ENCODE measurements at places on chromosomes 6 and 20. TPM values are rescaled to one million over a fixed set of nuclear protein-coding genes. Genes with fewer than 3 reads are reported as not detected.

- DNase-seq: no peak
These were observed 38.7 kb downstream of the KIF13A start for GRCh38 chr6:17948725-17949124.

GRCh38 chr6:117380298-117380697 is 45.4 kb downstream of the ROS1 start:
- no peak for DNase-seq

DNA sequence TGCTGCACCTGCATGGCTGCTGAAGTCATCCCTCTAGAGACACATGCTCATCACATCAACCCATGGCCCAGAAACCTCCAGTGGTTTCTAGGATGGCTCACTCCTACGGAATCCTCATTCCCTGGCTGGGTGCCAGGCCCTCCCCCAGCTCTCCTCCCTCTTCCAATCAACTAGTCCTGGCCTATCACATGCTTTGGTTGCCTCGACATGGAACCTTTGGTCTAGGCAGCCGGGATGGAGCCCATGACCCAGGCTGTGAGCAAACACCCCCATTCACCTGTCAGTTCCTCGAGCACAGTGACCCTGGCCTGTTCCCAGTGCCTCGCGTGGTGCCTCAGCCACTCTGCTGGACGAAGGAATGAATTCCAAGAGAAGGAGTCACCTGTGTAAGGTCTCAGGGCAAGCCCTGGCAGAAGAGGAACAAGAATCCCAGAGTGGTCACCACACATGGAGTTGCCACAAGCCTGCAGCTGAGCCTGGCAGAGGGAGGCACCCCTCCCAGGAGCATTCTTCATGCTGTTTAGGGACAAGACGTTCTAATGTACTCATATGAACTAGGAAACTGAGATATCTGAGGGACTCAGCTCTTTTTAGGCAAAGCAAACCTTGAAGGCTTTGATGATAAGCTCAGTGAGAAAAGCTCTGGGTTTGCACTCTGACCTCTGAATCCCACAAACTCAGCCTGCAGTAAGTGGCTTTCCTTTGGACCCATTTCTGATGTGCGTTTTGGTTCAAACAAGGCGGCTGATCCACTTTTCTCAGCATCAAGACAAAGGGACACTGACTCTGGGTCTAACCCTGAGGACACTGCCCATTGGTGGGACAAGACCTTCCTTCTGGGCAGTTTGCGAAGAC is 40.2 kb downstream of the PPP1R3G start:
- no peak for DNase-seq

DNA sequence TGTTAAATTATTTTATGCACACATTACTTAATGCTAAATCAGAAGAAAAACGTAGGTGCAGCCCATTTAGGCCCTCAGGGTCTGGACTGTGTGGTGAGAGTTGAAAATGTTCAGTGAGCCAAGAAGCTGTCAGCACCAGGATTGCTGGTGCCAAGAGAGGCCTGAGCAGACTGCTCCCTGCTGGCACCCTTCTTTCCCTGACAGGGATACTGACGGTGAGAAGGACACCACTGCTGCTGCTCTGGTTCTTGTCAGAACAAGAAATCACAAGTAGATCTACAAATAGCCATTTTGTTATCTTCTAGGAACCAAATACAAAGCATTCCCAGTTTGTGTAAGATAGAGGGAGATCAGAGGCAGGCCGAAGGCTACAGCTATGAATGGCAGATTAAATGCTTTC is 48.7 kb upstream of the CRISP1 start:
- DNase-seq: peak; percentile 56

GRCh38 chr20:25226433-25227316 is 21.2 kb upstream of the PYGB start:
- peak; percentile 80 for DNase-seq

DNA sequence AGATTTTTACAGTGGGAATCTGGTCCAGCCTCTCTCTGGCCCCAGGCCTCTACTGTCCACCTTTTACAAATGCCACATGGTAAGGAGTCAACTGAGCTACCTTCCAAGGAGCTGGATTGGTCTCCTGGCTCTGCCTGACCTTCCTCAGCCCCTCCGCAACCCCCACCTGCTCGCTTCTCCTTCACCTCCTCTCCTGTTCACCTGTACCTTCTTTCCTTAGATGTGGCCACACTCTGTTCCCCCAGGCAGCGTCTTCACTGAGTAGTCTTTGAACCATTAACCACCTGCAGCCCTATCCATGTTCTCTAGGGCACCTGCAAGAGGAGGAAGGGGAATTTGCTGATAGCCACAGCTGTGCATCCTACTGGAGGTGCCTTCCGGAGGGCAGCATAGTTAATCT is 55.3 kb upstream of the DDR1 start:
- DNase-seq: no peak

- no peak for DNase-seq
These were observed 89.0 kb upstream of the NOX3 start for GRCh38 chr6:155544677-155545076.

- no peak for DNase-seq
These were observed 106.3 kb downstream of the TNFRSF21 start for GRCh38 chr6:47203266-47203937.

GRCh38 chr20:63538204-63539091 is 1.3 kb upstream of the PTK6 start:
- no peak for DNase-seq

DNA sequence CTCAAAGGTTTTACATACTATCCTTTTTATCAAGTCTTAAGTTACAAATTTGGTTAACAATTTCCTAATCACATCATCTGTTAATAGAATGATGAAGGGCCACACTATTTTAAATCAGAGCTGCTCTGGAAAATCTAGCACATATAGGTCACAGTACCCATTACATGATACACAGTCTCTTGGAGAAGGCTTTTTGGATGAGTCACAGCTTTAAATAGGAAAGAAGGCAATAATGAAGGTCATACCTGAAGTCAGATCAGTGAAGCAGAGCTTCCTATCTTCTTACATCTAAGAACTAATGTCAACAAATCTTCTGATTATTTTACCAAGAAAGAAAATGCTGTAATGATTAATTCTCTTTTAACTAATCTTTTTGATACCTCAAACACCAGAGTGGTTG is 248.5 kb downstream of the BTBD9 start:
- DNase-seq: no peak

DNA sequence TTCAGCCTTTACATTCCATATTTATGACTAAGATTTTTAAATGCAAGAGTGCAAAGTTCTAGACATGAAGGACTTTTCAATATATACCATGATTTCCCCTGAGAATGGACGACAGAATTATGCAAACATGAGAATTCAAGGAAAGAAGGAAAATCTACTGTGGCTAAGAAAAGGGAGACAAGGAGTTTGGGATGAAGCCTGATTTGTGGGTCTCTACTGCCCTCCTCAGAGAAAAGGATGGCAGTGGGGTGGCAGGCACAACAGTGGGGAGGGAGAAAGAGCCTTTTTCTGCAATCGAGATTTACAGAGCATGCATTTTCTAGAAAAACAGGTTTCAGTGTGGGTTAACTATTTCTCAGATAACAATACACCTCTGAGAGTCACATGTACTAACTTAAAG is 466.9 kb upstream of the NRSN1 start:
- no peak for DNase-seq

GRCh38 chr6:38593409-38593808 is 46.3 kb downstream of the BTBD9 start:
- DNase-seq: no peak

- no peak for DNase-seq
These were observed 76.9 kb upstream of the MAFB start for GRCh38 chr20:40765814-40766480.

DNA sequence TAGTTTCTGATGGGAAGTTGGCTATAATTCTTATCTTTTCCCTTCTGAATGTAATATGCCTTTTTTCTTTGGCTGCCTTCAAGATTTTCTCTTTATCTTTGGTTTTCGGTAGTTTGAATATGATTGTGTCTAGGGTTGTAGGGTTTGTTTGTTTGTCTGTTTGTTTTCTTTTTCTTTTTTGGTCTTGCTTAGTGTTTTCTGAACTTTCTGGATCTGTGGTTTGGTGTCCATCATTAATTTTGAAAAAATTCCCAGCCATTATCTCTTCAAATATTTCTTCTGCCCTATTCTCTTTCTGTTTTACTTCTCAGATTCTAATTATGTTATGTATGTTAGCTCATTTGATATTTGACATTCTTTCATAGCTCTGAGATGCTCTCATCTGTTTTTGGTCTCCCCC is 79.4 kb downstream of the CHMP4B start:
- no peak for DNase-seq

GRCh38 chr6:18464176-18464575 is 77.0 kb downstream of the RNF144B start:
- DNase-seq: no peak

DNA sequence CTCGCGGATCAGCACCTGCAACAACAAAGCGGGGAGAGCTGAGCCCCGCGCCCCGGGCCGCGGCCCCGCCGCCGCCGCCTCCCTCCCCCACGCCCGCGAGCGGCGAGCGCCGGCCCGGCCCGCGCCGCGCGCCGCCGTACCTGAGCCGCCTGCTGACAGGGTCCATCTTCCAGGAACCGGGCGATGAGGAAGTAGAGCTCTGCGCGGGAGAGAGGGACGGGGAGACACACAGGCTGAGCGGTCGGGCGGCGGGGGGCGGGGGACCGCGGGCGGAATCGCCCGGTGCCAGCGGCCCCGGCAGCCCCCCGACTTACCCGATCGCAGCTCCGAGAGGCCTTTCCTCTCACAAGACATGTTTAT is 359 bp downstream of the PHIP start:
- DNase-seq: no peak

GRCh38 chr6:9233226-9233625 is 797.9 kb upstream of the SLC35B3 start:
- no peak for DNase-seq

DNA sequence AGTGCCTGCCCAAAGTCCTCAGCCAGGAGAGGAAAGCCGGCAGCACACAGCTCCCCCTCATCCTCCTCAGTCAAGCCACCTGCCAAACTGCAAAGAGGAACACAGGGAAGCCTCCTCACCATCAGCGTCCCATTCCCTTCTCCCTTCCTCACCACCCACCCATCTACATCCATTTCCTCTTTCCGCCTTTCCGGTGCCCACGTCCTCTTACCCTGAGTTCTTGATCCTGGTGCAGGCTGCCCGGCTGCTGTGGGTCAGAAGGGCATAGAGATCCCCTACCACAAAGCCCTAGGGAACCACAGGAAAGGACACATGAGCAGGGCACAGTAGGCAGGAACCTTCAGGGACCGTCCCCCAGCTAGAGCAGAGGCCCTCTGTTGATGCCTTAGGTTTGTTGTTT is 6.0 kb downstream of the GNMT start:
- DNase-seq: no peak

The PGC gene
- total RNA-seq: not detected

The FBXO5 gene
- 2.4 TPM for total RNA-seq

The ARHGAP40 gene
- not detected for total RNA-seq

The MBOAT1 gene
- total RNA-seq: 5.0 TPM

The SLC44A4 gene
- total RNA-seq: not detected

Data from left ventricle myocardium superior (tissue), 1 donor.